ENCODE measurements at places on chromosomes 6 and 20.

GRCh38 chr6:39430871-39431523 is 108.5 kb upstream of the KCNK16 start:
- DNase-seq = peak; percentile 1

- DNase-seq = no peak
Observed at GRCh38 chr20:57126481-57127092, 139.9 kb downstream of the BMP7 start.

DNA sequence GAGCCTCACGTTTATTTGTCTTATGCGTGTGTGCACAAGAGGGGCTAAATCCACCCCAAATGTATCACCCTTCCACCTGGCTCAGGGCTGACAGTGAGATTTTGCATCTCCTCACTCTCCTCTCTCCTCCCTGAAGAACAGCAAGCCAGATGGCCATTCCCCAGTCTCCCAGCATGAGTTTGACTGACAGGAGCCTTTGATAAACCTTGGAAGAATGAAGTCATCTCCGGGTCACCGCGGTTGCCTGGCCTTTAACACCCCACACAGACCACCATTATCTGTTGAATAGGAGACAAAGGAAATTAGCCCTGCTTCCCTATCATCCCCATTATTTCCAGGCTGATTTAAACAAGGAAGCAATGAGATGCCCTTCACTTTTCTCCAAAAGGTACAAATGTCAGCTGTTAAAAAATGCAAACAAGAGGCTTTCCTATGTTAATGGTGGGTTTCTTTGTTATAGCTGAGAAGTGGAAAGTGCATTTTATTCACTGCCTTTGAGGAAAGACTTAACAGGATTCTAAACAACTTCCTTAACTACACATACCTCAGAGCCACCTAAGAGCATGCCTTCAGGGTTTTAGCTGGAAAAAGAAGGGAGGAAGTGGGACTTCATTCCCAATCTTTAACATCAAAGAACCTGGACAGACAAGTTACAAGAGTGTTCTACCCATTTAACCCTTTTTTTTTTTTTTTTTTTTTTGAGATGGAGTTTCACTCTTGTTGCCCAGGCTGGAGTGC is 524.8 kb upstream of the ID4 start:
- DNase-seq = no peak

- peak; percentile 18 for DNase-seq
Observed at GRCh38 chr6:11682561-11682975, 96.0 kb downstream of the ADTRP start.

DNA sequence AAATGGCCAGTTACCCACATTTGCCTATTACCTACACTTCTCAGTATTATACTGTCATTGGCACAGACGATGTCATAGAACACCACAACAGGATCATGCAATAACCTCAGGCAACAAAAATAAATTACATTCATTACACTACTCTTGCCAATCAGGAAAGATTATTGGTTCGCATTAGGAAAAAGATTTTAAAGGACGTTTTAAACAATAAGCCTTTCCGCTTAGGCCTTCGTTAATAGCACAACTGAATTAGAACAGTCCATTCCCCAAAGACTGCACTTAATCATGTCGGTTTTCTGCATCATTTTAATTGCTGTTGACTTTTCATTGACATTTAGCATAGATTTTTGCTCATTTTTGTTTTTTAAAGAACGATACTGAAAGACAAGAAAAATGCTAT is 912 bp upstream of the SENP6 start:
- DNase-seq = peak; percentile 41

DNA sequence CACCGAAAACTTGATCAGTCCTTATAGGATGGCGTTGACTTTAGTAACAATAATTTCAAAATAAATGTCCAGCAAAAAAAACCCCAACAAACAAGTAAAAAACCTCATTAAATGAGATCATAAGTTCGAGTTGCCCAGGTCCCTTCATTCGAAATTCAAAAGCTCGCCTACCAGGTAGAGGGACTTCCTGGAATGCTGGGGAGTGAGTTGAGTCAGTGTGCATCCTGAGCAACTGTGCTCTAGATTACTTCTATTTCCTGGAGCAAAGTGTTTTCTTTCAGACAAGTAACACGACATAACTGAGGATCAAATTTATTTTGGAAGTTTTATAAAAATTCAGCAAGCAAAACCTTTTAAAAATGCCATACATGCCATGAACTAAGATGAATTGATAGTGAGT is 511.9 kb upstream of the CITED2 start:
- no peak for DNase-seq

- no peak for DNase-seq
Observed at GRCh38 chr20:49747707-49748524, 34.2 kb upstream of the B4GALT5 start.

DNA sequence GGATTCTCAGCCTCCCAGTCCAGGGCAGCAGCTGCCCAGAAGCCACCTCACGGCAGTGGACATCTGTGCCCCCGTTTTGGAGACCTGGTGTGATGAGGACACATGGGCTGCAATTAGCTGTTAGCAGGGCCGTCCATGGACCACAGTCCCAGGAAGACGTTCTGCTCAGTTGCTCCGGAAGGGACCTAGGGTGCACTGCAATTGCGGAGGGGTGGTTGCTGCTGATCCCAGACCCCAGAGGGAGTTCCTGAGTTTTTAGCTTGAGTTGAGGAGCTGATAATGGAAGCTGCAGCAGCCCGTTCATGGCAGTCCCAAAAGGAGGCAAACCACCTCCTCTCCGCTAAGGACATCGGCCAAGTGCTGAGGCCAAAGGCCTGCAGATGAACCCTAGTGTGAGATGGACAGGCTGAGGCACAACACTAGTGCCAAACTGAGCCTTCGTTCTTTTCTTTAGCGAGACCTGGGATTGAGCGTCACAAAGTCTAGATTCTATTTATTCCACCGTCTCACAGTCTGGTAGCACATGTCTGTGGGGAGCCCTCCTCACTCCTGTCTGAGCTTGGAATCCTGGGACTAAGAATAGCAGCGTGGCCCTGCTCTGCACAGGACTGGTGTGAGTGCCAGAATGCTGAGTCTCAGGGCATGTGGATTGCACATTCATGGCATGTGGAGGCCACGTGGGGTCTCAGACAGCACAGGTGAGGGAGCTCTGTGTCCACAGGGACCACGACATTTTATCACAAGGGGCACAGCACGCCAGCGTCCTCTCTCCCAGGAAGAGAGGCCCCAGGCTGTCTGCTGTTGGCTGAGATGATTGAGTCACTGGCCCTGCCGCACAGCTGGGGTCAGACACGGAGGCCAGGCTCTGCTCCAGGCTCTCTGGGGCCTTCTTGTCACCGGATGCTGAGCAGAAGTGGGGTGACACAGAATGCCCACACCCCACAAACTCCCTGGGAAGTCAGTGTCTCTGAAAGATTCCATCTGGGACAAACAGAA is 113.4 kb downstream of the PSMB1 start:
- DNase-seq = no peak

DNA sequence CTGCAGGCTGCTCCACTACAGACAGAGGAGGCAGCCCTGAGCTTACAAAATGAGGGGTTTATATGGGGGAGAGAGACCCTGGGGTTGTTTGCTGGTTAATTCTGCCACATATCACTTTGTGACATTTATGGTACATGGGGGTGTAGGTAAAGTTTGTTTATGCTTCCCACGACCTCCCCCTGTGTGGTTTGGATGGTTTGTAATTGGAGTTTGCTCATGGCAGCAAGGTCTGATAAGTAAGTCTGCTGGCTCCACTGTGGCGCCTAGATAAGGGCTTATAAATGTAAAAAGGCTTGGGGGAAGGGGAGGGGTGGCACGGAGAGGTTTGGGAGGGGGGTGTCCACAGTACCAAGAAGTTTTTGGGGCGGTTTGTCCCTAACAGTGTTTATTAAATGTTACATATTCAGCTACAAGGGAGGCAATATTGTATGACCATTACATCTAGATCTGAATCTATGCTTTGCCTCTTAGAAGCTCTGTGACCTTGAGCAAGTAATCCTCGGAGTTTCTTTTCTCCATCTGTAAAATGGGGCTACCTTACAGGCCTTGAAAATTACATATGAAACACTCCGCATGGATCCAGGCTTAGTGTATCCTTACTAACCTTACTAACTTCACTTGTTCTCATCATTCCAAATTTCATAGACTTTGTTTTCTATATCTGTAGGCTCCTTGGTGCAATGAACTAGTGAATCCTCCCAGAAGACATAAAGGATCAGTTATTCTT is 204.8 kb upstream of the NOX3 start:
- DNase-seq = no peak

GRCh38 chr20:10509376-10509775 is 74.3 kb downstream of the SLX4IP start:
- no peak for DNase-seq

- DNase-seq = no peak
Observed at GRCh38 chr20:24783631-24784492, 165.2 kb upstream of the CST7 start.

- DNase-seq = no peak
Observed at GRCh38 chr20:15445056-15445840, 1107.8 kb upstream of the FLRT3 start.

- DNase-seq = peak; percentile 20
Observed at GRCh38 chr6:157762636-157763035, 60.4 kb upstream of the SNX9 start.

DNA sequence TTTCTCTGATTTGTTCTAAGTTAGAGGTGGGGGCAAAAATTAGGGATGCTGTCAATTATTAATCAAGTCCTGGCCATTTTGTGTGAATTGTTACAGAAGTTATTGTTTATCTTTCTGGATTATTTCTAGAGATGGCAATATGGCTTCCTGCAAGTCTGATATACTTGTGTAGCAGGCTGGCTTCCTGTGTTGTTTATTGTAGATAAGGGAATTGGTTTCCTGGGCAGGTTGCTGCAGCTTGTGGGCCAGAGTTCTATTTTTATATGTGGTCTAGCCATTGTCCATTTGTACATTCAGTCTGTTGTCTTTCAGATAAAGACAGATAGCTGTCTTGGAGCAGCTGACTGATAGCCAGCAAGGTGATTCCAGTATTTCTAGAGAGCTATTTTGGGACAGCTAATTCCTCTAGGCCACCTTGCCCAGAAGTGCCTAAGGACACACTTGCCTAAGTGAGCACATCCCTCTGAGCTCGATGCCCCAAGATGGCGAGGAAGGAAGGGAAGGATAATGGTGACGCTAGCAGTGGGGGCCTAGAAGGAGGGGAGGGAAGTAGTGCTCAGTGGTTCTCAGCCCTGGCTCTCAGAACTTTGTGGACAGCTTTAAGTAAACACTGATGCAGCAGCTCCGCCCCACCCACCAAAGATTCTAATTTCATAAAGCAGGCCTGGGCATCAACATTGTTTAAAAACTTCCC is 25.5 kb downstream of the DDO start:
- no peak for DNase-seq

DNA sequence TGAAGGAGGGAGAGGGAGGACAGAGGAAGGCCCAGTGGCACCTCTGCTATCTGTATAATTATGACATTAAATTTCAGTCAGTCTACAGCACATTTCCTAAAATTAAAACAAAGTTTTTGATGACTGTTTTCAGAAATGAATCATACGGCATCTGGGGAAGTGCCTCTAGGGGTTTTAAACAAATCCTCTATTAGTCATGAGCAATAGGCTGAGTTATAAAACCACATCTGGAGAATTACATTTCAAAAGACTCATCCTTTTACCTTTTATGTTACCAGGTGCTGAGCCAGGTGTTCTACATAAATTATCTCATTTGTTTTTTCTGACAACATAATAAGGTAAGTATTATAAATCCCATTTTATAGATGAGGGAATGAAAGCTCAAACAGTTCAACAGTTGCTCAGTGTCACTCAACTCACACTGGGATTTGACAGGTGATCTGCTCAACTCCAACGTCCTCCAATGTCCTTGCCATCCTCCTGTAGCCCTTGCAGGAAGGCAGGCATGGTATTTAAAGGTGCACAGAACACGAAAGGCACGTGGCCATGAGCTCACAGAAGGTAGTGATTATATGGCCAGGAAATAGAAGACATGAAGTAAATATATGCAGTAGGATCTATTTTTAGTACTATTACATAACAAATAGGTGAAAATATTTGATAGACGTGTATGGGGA is 184.2 kb upstream of the MAN1A1 start:
- peak; percentile 46 for DNase-seq

DNA sequence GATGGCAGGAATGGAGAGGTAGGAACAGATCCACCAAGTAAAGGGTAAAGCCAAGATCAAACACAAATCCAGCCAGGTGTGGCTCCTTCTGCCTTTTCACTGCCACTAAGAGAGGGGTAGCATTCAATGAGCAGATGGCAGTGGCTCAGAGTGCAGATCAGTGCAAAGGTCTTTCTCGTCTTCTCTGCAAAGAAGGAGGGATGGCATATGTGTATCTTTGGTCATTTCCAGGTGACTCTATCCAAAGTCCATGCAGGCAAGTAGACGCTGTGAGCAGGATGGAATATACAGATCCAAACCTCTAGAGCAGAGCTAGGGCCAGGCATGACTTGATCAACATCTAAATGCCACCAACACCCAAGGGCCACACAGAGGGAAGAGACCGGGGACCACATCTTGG is 6.9 kb downstream of the BANF2 start:
- DNase-seq = no peak

DNA sequence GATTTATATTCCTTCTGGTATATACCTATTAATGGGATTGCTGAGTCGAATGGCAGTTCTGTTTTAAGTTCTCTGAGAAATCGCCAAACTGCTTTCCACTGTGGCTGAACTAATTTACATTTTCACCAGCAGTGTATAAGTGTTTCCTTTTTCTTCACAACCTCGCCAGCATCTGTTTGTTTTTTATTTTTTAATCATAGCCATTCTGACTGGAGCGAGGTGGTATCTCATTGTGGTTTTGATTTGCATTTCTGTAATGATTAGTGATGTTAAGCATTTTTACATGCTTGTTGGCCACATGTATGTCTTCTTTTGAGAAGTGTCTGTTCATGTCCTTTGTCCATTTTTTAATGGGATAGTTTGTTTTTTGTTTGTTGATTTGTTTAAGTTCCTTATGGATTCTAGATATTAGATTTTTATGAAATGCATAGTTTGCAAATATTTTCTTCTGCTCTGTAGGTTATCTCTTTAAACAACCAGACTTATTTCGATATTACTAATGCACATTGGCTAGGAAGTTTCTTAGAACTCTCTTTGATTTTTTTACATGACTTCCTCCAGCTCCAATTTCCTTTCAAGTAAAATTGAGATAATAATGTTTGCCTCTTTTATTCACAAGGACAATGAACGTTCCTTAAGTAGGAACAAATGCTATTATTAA is 12.2 kb upstream of the VNN1 start:
- no peak for DNase-seq

GRCh38 chr20:13102237-13102636 is 93.5 kb downstream of the SPTLC3 start:
- no peak for DNase-seq

DNA sequence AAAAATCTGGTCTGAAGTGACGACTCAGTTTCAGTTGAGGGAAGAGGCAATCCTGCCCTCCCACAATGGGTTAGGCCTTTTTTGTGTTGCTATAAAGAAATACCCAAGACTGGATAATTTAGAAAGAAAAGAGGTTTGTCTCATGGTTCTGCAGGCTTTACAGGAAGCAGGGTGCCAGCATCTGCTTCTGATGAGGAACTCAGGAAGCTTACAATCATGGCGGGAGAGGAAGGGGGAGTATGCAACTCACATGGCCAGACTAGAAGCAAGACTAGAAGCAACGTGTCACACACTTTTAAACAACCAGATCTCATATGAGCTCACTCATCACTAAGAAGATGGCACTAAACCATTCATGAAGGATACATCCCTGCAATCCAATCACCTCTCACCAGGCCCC is 529.3 kb downstream of the KIF16B start:
- DNase-seq = peak; percentile 4
